ENCODE measurements at places on chromosomes 7 and 10.

DNA sequence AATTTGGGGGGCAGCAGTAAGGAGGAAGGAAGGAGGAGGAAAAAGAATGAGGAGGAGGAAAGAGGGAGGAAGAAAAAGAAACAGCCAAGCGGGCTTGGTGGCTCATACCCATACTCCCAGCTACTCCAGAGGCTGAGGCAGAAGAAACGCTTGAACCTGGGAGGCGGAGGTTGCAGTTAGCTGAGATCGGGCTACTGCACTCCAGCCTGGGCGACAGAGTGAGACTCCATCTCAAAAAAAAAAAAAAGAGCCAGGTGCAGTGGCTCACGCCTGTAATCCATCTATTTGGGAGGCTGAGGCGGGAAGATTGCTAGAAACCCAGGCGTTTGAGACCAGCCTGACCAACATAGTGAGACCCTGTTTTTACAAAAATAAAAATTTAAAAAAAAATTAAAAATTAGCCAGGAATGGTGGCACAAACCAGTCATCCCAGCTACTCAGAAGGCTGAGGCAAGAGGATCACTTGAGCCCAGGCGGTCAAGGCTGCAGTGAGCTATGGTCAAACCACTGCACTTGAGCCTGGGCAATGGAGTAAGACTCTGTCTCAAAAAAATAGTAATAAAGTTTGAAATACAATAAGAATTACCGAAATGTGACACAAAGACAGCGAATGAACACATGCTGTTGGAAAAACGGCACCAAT, 14.1 kb upstream of the CRCP start:
- DNase-seq, result no peak

DNA sequence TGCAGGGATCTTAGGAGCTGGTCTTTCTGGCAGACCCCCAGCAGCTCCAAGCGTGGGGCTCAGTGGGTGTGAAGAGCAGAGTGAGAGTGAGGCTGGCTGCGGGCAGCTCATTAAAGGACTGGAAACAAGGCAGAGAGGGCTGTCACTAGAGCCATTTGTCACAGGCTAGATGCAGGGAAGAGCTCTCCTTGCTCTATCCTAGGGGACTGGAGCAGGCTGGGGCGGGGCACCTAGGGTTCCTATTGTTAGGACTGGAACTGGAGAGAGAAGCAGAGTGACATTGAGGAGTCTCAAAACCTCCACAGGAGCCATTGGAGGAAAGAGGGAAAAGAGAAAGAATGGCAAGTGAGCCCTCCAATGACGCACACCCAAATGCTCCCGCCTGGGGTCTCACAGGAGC, 772 bp upstream of the DDC start:
- DNase-seq, result no peak

DNA sequence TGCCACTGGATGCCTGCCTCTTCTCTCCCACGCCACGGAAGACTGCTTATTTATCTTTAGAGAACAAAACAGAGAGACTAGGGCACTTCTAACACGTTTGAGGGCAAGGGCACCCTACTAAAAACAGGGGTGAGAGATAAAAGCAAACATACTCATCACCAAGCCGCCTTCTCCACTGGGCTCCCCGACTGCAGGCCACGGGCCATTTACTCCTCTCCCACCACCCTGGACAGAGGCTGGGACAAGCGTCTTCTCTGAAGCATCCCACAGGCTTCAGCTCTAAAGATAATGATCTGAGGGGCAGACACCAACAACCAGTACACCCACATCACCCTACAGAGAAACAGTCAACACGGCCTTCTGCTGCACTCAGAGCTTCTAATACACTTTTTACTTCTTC, 78.7 kb downstream of the CYTH3 start:
- DNase-seq, result no peak

- DNase-seq, result no peak
These were observed 414.0 kb downstream of the PHTF2 start for GRCh38 chr7:78212476-78213060.

DNA sequence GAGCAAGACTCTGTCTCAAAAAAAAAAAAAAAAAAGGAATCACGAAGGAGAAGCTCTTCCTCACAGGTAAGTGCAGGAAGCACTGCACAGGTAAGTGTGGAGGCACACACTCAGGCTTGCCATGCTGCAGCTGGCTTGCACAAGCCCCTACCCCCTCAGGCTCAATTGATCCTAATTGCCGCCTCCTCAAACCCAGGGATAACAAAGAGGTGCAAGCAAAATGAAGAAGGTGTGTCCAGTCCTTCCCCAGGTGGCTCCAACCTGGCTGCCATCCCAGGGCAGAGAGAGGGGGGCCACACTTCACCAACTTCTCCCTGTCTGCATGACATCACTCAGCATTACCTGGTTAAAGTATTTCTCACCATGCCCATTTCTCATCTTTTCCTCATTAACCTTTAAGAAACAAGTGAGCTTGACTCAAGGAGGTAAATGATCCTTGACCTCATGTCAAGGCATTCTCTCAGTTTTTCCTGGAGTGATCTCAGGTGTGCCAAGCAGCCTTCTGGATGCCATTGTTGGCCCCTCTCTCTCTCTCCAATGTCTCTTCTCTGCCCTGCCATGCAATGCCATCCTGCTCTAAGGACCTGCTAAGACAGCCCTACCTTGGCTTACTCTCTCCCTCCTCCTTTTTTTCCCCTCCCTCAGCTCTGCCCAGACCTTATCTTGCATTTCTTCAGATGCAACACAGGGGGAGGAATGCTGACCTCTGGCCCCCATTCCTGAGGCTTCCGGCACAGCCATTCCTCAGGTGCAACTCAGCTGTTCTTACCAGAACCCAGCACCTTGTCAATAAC, 13.0 kb upstream of the TRPV6 start:
- no peak for DNase-seq

DNA sequence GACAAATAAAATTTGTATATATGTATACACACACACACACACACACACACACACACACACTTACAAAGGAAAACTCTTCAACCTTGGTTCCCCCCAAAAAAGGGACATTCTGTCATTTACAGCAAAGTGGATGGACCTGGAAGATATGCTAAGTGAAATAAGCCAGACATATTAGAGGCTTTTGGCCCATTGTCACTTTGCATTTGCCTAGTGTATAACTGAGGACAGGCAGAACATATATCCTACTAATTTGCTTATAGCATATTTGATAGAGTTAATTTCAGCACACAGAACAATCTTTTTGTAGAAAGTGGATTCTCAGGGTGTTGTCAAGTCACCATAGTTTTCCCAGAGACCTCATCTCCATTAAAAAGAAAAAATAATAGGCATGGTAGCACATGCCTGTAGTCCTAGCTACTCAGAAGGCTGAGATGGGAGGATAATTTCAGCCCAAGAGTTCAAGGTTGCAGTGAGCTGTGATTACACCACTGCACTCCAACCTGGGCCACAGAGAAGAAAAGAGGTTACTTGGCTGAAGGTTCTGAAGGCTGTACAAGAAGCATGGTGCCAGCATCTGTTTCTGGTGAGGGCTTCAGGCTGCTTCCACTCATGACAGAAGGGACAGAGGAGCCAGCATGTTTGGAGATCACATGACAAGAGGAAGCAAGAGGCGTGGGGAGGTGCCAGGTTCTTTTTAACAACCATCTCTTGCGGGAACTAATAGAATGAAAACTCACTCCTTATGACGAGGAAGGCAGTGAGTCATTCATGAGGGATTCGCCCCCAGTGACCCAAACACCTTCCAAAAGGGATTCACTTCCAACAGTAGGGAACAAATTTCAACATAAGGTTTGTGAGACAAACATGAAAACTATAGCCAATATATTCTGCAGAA, 135.6 kb downstream of the TMEM168 start:
- no peak for DNase-seq

DNA sequence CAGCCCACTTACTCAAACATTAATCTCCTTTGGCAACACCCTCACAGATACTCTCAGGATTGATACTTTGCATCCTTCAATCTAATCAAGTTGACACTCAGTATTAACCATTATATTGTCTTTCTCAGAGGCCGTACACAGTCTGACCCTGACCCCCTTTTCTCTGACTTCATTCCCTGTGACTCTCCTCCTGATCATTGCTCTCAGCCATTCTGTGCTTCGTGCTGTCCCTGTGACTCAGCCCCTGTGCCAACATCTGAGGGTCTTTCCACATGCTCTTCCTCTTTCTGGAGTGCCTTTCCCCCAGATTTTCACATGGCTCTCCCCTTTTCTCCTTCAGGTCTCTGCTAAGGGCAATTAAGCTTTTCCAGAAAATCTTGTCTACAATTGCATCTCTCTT, 289.0 kb upstream of the PHYHIPL start:
- DNase-seq, result no peak

GRCh38 chr7:11492307-11492706, 339.7 kb downstream of the THSD7A start:
- DNase-seq, result no peak

GRCh38 chr7:1767524-1767923, 97.4 kb downstream of the ELFN1 start:
- no peak for DNase-seq

- no peak for DNase-seq
These were observed 2.0 kb downstream of the LCOR start for GRCh38 chr10:96834120-96834519.

GRCh38 chr10:17599089-17599488, 18.1 kb downstream of the HACD1 start:
- no peak for DNase-seq

- no peak for DNase-seq
These were observed at the start of gene VAX1 for GRCh38 chr10:117137911-117138642. TSS of gene VAX1 (minus strand) at chr10:117138270. CDS start at chr10:117138056, 214 bp downstream.

- DNase-seq, result no peak
These were observed 29.5 kb upstream of the HSPB1 start for GRCh38 chr7:76272851-76273497.

DNA sequence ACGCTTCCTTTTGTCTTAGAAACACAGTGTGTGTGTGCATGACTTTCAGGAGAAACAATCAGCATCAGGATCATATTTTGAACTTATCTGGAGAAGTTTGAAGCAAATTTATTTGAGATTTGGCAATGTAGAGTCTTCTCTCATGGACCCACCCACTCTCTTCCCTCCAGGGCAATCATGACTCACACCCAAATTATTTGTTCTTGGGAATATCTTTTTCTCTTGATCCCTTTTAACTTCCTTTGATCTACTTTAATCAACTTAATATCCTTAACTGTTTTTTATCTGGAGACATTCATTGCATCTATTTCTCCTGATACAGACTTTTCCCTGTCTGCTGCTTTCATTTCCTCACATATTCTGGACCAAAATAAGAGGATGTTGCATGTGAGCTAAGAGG, 1174.3 kb downstream of the GATA3 start:
- no peak for DNase-seq

- DNase-seq, result no peak
These were observed 5.7 kb downstream of the NRF1 start for GRCh38 chr7:129617178-129617577.

- no peak for DNase-seq
These were observed 106.7 kb upstream of the ITGB1 start for GRCh38 chr10:33064706-33065105.

DNA sequence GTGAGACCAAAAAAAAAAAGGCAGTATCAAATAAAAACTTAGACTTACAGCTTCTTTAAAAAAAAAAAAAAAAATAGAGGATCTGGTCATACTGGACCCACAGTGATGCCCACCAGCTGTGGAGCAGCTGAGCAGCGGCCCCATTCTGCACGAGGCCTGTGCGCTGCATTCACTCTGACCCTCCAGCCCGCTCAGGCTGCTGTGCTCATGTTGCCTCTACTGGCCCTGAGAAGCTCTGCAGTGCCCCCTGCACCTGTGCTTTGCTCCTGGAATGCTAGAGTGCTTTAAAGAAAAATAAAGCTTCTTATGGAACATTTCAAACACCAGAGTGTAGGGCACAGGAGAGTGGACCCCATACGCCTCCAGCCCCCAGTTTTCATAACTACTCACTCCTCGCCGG, 33.2 kb downstream of the TMEM120A start:
- no peak for DNase-seq

- no peak for DNase-seq
These were observed 35.4 kb downstream of the ACSL5 start for GRCh38 chr10:112409299-112409698.

GRCh38 chr7:155377838-155378579, 79.9 kb upstream of the EN2 start:
- no peak for DNase-seq

- DNase-seq, result no peak
These were observed 316.1 kb upstream of the MTPN start for GRCh38 chr7:136293272-136293671.

- no peak for DNase-seq
These were observed 10.7 kb downstream of the CYP2E1 start for GRCh38 chr10:133537546-133538545.

GRCh38 chr10:133557381-133557780, 8.0 kb downstream of the SYCE1 start:
- DNase-seq, result no peak

- no peak for DNase-seq
These were observed 89.9 kb upstream of the BTBD16 start for GRCh38 chr10:122181041-122181732.

GRCh38 chr7:148535217-148535616, 55.3 kb upstream of the C7orf33 start:
- DNase-seq, result no peak

DNA sequence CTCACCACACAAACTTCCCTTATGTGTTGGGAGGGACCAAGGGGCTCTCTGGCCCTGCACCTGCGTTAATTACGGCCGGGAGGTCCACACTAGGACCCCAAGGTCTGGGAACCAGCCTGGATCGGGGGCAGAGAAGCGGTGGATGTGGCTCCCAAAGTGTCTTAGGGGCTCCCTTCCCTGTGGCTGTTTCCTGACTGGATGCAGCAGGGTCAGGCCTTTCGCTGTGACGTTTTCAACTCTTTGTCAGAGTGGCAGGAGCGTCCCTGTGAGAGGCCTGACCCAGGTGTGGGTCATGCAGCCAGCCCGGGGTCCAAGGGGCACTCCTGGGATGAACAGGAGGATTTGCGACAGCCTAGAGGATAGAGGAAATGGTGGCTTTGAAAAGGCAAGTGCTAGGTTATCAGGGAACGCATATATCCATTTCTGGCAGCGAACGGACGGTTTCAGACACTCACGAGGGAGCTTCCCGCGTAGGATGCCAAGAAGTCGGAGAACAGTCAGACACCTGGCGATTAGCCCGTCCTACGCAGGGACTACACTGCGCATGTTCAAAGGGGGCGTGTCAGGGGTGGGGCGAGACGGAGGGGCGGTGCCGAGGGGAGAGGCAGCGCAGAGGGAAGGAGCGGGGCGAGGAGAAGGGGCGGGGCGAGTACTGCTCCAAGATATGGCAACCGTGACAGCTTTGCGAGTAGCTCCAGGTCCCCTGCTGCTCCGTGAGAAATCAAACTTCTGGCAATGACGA, 46.2 kb upstream of the ZNF716 start:
- DNase-seq, result no peak

DNA sequence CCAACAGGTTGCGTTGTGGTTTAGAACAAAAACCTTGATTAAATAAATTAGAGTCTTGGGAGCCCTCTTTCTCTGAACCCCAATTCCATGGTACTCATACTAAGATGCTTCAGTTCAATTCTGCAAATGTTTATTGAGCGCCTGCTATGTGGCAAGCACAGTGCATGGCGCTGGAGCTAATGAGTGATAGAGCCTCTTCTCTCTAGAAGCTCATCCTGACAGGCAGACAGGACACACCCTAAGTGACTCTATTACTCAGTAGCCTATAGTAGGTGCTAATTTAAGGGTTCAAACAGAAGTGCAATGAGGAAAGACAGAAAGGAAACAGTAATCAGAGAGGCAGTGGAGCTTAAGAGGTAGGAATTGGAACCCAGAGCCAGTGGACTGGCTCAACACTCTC, 124.4 kb upstream of the C7orf33 start:
- no peak for DNase-seq
